ENCODE measurements at places on chromosomes 4 and X.

GRCh38 chr4:41594432-41594831 lies 56.5 kb downstream of the LIMCH1 start:
- DNase-seq = no peak

DNA sequence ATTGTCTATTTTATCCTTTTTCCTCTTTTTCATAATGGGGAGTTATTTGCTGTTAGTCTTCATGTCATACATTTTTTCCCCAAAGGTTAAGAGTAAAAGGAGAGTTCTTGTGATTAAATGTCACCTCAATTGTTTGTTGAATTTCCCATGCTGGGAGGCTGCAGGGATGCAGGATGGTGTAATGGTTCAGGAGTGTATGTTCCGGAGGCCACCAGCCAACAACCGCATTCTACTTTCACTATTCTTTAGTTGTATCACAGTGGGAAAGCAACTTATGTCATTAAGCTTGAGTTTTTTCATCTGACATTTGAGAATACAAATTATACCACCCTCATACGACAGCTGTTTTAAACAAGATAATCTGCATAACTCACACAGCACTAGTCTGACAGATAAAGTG lies 15.4 kb downstream of the AFP start:
- DNase-seq = no peak

DNA sequence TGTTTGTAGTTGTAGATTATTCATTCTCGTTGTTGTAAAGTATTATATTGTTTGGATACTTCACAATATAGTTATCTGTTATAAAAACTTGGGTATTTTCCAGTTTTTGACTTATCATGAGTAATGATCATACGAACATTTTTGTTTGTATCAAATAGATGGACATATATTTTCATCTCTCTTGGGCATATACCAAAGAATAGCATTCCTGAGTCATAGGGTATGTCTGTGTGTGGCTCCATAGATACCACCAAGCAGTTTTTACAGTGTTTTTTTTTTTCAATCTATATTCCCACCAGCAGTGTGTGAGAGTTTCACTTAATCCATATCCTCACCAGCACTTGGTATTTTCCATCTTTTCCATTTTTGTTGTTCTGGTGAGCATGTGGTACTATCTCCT lies 89.7 kb upstream of the RAB40AL start:
- no peak for DNase-seq

DNA sequence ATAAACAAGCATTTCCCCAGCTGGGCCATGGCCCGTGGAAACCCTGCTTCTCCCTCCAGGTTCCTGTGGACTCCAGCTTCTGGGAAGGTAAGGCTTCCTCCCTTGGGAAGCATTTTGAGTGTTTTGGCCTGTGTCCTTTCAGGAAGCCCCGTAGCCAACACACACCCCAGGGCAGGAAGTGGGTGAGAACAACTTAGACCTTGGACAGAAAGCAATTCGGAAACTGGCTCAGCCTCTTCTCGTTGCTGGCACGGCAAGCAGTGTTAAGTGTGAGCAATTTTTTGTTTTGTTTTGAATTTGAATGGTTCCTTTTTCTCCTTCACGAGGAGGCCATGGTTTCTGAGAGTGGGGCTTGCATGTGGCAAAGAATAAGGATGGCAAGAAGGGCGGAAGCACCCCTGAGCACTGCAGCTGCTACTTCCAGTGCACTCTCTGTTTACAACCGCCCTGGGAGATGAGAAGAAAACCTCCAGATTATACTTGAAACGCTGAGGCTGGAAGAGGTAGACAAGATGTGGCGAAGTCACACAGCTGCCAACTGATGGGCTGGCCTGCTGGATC lies 14.1 kb upstream of the CYTL1 start:
- DNase-seq = no peak

- peak; percentile 37 for DNase-seq
Observed at GRCh38 chrX:56762707-56763555, 33.9 kb downstream of the NBDY start.
